ENCODE measurements at places on chromosomes 2 and 18.

- peak; percentile 9 for DNase-seq
Observed at GRCh38 chr2:181371782-181372645, 85.2 kb upstream of the ITGA4 start.

DNA sequence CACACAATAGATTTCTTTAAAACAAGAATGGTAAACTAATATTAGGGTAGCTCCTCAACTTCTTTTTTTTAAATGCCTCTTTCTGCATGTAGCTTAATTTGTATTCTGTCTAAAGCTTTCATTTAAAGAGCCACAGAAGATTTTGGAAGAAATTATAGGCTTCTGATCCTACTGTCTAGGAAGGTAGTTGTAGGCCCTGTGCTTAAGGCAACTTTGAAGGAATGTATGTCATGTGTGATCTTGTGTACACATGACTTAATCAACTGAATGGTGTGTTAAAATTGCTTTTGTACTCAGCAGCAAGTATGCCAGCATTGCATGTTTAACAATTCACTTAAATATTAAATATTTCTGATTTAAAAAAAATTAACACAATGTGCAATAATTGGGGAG lies 51.5 kb upstream of the LYPD6 start:
- DNase-seq, result no peak

DNA sequence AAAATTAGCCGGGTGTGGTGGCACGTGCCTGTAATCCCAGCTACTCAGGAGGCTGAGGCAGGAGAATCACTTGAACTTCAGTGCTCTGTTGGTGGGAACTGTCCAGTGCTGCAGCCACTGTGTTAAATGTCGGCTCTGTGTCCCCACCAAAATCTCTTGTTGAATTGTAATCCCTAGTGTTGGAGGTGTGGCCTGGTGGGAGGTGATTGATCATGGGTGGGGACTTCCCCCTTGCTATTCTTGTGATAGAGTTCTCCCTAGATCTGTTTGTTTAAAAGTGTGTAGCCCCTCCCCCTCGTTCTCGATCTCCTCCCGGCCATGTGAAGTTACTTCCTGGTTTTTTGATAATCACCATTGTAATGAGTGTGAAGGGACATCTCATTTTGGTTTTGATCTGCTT lies 9.8 kb upstream of the RPL31 start:
- DNase-seq, result no peak

DNA sequence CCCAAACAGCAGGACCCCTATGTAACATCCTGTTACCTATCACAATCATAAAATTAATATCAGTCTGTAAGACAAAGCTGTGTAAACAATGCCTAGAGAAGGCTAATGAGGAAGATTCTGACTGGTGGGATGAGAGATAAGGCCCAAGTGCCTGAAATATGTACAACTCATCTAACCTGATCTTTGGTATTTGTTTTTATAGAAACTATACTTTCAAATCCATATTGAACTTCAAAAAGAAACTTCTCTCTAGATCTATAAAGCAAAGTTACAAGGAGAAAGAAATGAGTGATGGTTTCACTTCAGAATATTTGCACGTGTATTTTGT lies 36.1 kb upstream of the ITGA4 start:
- no peak for DNase-seq

DNA sequence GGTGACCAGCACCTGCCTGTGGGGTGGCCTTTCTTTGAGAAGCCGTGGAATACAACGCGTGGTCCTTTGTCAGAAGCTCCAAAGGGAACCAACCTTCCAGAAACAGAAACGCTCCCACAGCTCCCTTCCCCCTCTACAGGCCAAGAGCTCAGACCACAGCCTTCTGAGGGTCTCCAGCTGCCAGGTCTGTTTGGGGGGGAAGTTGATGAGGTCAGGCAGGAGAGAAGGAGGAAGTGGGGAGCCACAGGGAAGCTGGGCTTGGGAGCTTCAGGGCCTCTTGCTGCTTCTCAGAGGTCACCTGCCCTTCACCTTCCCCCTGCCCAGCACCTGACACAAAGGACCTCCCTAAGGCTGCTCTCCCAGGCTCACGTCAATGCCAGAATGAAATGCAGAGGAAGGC lies 287.7 kb upstream of the ID2 start:
- DNase-seq, result peak; percentile 26

DNA sequence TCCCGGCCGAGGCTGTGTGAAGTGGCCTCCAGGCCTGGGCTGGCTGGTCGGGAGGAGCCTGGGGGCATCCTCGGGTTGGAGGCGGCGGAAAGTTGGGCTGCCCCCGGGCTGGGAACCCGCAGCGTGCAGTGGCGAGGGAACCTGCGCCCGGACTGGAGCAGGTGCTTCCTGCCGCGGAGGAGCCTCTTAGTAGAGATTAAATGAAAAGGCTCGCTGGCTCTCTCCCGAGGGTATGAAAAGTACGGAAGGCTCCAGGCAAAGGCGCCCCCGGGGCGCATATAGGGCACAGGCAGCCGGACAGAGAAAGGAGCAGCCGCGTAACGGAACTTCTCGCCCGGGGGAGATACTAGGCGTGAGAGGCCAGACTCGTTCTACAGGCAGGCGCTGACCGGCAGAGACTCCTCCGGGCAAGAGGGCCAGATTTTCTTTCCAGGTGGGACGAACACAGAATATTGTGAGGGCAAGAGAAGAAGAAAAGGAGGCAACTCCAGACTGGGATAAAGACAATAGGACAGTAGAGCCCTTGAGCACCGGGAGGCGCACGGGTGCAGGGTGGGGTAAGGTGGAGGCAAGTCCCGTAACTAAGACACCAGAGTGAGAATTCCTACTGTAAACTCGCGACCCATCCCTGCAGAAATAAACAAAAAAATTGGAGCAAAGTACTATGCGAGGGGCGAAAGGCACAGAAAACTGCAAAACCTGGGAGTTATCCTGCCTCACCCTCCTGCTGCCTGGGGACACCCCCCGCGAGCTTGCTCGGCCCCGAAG lies 816 bp downstream of the CDH2 start:
- no peak for DNase-seq

DNA sequence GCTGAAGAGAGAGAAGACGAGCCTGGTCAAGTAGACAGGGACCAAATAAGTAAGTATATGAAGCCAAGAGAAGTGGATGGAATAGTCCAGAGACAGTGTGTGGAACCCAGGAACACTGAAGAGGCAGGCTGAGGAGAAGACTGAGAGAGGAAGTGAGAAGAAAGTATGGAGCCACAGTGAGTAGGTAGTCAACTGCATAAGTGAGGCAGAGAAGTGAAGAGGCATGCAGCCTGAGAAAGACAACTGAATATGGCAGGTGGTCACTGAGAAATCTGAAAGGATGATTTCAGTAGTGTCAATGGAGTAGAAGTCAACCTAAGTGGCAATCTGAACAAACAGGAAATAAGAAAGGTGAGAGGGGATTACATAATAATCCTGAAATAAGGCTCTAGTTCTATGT lies 55.4 kb downstream of the CWC22 start:
- DNase-seq, result no peak

DNA sequence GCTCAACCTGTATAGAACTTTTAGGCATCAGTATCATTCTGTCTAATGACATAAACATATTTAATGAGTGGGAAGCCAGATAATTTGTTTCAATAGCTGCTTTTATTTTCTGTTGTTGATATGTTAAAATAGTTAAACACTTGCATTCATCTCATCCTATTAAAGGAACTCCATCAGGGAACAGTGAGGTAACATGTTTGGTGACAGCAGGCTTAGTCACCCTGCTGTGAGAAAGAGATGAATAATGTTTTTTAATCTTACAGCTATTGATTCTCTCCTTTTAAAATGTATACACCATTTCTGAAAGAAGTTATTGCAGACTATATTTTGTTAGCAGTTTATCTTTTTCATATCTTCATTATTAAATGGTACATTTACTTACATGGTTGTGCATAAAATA lies 123.3 kb upstream of the CWC22 start:
- DNase-seq, result no peak

GRCh38 chr18:46318356-46318755 lies 214.2 kb downstream of the HAUS1 start:
- DNase-seq, result no peak

DNA sequence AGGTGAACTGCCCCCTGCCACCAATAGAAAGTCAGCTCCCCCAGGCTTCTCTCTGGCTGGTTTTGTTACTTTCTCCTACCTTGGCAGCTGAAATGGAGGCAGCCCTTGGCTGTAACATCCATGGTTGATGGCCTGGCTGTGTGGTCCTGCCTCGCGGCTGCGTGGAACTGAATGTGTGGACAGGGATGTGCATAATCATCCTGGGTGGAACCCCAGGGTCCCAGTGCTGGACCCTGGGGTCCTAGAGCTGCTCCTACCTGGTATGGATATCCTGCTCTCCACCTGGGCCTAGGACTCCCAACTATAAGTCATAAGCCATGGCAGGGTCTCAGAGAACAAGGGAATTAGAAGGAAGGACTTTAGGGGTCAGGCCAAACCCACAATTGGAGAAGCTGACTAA lies 93.5 kb downstream of the CAPN13 start:
- DNase-seq, result no peak

DNA sequence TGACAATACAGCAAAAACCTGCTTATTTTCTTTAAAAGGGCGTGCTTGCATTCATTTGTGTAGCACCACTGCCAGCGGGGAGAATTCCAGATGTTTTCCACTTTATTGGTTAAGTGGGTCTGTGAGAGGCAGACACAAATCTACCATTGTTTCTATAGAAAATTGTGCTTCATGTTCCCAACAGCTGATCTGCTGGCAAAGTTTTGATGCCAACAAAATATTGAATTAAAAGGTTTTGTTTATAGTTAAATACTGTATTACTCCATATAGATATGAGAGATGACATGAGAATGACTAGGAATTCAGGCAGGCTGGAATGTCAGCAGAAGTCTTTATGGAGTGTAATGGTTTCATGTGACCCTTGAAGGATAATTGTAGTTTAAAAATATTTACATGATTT lies 182.7 kb downstream of the MC4R start:
- DNase-seq, result no peak

- DNase-seq, result no peak
Observed at GRCh38 chr2:45406621-45407020, 204.4 kb downstream of the SRBD1 start.

- DNase-seq, result no peak
Observed at GRCh38 chr2:47043142-47043890, 111.8 kb downstream of the STPG4 start.

- DNase-seq, result no peak
Observed at GRCh38 chr2:193462411-193462810, 1267.7 kb upstream of the TMEFF2 start.
